ENCODE measurements at places on chromosomes 13 and 19.

- DNase-seq: no peak
Measured at GRCh38 chr19:45812297-45812696, 2.8 kb downstream of the RSPH6A start.

DNA sequence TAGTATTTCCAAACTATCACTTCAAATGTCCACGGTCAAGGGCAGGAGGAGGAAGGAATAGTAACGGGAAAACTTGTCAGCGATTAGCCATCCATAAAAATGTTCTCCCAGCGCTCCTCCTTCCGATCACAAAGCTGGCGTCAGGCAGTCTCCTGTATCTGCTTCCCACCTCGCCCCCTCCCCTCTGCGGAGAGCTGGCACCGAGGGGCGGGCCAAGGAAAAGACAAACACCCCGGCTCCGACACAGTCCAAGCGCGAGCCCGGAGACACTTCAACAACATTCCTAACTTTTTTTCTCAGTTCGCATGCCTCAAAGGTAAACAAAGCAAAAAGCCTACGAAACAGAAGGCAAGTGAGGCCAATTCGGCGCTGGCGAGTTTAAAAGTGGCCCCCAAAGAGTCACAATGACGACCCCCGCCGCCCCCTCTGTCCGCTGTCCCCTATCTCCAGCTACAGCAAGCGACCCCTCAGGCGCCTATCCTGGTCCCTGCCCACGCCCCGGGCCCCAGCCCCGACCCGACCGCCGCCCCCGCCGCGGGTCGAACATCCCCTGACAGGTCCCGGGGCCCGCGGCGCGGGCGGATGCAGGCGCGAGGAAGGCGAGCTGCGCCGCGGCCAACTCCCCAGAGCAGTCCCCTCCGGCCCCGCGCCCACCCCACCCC is 736 bp downstream of the SMAD9 start:
- peak; percentile 74 for DNase-seq

DNA sequence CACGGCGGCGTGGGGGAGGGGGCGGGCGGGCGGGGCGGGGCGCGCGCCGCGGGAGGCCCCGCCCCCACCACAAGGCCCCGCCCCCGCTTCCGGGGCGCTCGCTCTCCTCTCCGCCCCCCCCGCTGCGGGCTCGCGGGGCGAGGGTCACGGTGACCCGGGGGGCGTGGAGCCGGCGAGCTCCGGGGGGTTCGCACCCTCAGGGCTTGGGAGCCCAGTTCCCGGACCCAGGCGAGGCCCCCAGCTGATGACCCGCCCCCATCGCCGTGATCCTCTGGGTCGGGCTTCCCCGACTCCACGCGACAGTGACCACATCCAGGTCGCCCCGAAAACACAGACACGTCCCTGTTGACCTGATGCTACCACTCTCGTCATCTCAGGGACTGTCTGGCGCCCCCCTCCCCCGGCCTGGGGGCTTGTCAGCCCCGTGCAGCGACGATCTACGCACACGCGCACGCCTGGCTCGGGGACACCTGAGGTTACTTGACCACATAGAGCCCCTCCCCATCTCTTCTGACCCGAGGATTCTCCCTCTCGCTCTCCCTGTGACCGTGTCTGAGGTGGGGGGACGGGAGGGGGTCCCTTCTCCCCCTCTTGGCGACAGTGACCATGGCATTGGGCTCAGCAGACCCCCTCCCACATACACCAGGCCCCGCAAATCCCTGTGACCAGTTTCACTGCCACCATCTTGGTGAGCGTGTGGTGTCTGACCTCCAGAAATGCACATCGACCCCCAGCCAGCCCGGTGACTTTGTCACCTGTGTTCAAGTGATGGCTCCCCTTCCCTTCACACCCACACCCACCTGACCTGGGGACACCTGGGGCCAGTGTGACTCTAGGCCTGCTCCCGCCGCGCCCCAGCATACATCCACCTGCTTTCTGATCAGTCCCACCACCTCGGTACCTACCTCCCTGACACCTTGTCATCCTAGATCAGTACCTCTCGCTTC is 670 bp downstream of the MAP2K7 start:
- DNase-seq: peak; percentile 55

DNA sequence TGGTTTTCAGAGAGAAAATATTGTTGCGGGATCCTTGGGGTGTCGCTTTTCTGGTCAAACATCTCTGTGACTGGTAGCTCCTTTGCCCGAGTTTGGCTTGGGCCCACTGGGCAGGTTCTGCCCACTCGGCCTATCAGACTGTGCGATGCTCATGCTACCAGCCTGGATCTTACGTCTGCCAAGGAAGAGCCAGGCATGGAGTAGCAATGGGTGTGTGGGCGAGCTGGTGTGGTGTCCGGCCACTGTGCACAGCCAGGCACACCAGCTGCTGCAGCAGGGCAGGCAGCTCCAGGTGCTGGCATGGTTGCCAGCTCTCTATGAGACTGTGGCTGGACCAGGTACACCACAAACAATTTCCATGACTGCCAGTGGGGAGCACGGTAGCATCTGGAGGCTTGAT is 1351.8 kb upstream of the PCDH20 start:
- peak; percentile 14 for DNase-seq

DNA sequence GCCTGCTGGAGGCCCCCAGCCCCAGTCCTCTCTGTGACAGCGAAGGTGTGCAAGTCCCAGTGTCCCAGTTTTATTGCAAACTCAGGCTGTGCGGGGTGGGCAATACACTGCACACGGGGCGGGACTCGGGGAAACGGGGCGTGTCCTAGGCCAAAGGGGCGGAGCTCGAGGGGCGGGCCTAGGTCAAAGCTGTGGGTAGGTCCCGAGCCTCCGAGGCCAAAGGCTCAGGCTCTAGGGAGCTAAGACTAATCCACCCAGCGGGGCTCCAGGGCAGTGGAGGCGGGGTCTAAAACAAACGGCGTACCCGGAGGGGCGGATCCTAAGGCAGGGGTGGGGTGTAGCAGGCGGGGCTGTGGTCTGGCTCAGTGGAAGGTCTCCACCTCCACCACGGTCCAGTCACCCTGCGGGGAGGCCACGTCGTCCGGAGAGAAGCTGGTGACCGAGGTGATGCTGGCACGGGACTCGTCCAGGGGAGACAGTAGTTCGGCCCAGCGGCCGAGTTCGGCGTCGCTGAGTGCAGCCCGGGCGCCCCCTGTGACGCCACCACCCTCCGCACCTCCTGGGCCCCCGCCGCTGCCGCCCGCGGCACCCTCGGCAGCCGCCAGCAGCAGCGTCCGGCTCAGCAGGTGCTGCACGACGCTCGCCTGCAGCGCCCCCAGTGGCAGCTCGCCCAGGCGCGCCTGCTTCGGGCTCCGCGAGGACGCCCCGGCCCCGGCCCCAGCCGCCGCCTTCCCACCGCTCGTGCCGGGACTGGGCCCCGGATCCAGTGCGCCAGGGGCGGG is 5.3 kb downstream of the PRR36 start:
- peak; percentile 82 for DNase-seq

GRCh38 chr19:56146904-56147303 is 5.8 kb downstream of the ZNF444 start:
- no peak for DNase-seq

GRCh38 chr13:46509981-46510380 is 43.0 kb upstream of the LRCH1 start:
- DNase-seq: no peak

DNA sequence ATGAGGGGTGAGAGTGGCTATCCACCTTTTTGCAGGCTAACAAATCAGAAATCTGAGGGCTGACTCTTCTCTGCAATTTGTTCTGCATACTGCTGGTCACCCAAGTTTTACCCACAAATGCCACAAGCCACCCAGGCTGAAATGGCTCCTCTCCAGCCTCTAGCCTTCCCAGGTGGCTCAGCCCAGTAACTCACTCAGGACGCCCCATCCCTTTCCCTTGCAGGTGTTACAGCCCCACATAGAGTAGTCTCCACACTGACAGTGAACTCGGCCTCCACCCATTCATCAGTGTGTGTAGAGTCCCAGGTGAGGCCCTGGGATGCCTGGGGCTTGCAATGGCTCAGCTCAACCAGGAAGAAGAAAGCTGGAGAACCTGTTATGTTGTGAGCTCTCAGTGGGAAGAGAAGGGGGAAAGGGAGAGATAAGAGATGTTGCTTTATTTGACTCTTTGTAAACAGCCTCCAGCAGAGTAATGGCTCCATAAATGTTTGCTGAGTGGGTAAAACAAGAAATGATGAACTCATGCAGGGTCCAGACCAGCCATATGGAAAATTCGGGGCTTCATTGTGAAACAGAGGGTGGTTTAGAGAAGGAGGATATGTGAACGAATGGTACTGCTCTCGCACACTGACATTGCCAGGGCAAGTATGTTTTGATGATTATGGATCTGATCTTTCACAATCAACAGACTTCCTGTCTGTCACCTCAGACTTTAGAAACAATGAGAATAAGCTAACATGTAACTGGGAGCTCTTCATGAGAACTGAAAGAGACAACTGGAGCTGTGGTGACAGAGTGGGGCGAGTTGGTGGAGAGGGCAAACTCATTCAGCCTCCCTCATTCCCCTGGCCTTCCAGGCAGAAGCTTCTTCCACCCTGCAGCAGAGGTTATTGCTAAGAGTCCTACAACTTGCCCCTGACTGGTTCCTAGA is 74.2 kb upstream of the RFC3 start:
- DNase-seq: no peak

- no peak for DNase-seq
Measured at GRCh38 chr13:99104396-99104795, 96.3 kb upstream of the UBAC2 start.

DNA sequence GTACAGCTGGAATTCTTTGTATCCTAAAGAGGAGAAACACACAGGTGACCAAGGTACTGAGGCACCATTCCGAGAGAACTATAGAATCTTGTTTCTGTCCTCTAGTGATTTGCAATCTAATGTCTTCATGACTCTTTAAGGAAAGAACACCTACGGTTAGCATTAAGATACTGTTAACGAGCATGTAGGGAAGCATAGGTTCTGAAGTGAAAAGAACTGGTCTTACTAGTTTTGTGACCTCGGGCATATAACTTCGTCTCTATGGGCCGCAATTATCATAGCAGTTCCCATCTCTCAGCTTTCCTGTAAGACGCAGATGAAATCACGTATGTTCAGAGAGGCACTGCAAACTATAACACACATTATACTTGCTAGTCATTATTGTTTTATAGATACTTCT is 193.0 kb upstream of the NBEA start:
- DNase-seq: no peak

- DNase-seq: no peak
Measured at GRCh38 chr19:8638078-8638619, 7.7 kb downstream of the NFILZ start.

- DNase-seq: no peak
Measured at GRCh38 chr13:33284916-33285315, 639 bp downstream of the STARD13 start.

DNA sequence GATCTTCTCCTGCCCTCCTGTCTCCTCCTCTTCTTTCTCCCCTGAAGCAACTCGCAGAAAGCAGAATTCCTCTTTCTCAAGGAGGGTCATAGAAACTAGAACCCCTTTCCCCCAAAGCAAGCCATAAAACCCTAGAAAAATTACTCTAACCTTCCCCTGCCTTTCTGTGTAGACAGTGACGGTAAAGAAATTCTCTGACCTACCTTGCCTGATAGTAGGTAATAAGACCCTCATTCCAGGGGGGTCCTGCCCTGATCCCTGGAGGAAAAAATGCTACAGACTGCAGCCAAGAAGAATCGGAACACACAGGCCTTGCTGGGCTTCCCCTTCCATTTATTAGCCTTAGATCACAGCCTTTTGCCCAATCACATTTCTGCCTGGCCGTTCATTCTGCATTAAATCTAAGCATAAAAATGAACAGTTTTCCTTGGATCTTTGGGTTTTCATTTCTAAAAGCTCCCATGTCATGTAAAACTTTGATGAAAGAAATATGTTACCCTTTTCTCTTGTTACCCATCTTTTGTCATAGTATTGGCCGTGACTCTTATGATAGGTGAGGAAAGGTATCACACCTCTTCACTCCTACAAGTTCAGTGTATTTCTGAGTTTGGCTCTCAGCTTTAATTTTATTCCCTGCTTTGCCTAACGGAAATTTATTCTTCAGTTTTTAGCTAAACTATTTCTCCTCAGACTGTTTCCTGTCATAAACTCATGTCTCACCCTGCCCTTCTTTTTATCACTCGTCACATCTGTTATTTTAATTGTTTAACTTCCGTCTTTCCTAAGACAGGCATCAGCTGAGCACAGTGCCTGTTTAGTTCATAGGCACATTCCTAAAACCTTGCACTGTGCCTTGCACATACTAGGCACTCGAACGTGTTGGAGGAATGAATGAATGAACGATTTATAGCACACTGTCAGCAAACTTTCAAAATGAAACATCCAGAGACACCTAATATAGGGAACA is 20.4 kb upstream of the CPB2 start:
- DNase-seq: no peak

GRCh38 chr13:78085434-78086225 is 167.0 kb upstream of the EDNRB start:
- no peak for DNase-seq

- no peak for DNase-seq
Measured at GRCh38 chr13:42561752-42562467, 12.0 kb upstream of the TNFSF11 start.

DNA sequence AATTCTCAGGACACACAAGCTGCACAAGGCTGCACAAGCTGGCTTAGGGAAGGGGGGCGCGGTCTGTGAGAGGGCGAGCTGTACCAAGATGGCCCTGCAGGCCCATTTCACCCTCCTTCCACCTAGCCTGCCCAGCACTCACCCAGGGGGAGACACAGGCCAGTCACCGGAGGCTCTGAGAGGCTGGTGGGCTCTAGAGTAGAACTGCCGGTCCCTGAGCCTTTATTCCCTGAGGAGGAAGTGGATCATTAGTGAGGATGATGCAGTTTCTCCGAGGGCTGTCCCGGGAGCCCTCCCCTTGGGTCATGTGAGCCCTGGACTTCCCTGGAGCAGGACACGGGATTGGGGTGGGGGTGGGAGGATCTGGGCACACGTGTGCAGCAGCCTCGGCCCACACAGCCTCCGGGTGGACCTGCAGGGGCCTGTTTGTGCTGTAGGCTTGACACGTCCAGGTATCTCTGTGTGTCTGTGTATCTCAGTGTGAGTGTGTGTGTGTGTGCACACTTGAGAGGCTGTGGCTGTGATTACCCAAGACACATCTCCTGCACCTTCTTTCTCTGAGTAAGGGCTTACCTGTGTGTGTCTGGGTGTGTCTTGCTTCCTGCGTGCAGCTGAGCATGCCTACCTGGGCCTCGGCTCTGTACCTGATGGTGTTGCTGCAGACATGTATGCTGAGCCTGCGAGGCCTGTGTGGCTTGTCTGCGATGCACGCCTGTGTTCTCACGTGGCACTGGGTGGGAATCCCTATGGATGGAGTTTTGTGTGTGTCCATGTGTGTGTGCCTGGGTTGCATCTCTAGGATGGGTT is at the start of gene ACP5:
TSS of gene ACP5 (minus strand) at position 195 of the 807 bp plus-strand sequence. CDS start 328 bp downstream, outside the sequence.
- DNase-seq: peak; percentile 27

GRCh38 chr19:55289117-55289796 is 5.5 kb downstream of the BRSK1 start:
- no peak for DNase-seq

DNA sequence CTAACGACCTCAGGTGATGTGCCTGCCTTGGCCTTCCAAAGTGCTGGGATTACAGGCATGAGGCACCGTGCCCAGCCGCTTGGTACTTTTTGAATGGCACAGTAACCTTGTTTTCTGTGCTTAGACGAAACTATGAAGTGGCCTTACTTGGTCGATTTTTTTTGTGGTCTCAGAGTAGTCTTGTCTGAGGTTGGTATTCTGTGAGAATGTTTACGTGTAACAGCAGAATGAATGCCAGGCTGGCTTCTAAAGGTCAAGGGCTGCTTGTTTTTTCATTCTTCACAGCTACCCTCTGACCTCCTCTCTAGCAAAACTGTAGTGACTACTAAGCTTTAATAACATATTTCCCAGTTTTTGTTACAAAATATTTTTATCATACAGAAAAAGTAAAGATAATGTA is 313.3 kb downstream of the GPC6 start:
- no peak for DNase-seq

- no peak for DNase-seq
Measured at GRCh38 chr19:3736106-3736724, 25.3 kb downstream of the APBA3 start.
